ENCODE measurements at places on chromosomes 12 and 14.

DNA sequence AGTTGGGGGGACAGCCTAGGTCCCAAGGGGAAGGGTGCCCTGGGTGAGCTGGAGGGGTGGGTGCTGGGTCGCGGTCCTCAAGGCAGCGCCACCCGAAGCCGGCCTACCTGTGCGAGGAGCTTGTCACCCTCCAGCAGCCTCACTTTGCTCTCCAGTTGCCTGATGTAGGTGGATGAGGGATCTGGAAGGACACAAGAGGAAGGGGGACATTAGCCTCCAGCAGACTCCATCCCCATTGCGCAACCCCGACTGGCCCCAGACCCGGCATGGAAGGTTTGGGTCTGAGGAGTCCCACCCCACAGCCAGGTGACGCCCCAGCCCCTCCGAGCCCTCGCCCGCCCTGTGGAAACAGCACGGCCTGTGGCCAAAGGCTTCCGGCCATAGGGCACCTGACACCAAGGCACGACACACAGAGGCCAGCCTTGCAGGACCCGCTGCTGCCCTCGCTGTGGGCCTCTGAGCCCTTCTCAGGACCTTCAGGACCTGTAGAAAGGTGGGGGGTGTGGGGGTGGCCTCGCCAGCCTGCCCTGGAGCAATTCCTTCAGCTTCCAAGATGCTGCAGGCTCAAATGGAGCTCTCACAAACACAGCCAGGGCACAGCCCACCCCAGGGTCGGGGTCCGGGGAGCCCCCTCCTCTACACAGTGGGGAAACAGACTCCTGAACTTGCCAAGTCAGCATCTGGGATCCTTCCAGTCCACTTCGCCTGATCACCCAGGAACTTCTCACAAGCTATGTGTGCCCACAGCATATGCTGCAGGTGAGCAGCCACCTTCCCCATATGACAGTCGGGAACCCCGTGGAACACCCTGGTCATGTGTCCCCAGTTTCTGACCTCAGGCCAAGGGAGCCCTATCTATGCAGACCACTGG, 54.9 kb downstream of the CCNK start:
- DNase-seq = no peak

- DNase-seq = no peak
These were observed 41.2 kb upstream of the TMED10 start for GRCh38 chr14:75217508-75218206.

GRCh38 chr12:109510196-109510595, 32.8 kb downstream of the UBE3B start:
- DNase-seq = no peak

GRCh38 chr12:88035271-88035906, 6.2 kb upstream of the C12orf50 start:
- DNase-seq = peak; percentile 87

DNA sequence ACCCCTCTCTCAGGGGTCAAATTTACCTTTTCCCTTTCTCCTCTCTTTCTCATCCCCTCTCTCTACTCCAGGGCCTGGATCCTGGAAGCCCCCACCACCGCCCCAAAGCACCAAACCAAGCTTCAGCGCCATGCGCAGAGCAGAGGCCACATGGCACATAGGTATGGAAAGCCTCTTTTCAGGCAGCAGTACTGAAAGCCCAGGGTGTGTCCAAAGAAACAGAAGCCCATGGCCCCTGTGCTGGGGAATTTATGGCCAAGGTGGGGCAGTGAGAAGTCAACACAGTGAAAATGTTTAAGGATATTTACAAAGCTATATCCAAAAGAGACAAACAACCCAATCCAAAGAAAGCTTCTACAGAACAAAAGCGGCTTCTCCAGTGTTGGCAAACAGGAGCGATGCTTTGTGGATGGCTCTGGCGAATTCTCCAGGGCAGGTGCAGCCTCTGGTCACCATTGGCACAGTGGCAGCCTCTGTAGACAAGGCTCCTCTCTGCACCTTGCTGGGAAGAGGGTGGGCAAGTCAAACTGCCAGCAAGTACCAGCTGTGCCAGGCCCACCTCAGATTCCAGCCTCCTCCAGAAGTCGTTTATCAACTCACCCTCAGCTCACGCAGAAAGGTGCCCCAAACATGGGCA, 4.7 kb upstream of the CPNE6 start:
- no peak for DNase-seq

DNA sequence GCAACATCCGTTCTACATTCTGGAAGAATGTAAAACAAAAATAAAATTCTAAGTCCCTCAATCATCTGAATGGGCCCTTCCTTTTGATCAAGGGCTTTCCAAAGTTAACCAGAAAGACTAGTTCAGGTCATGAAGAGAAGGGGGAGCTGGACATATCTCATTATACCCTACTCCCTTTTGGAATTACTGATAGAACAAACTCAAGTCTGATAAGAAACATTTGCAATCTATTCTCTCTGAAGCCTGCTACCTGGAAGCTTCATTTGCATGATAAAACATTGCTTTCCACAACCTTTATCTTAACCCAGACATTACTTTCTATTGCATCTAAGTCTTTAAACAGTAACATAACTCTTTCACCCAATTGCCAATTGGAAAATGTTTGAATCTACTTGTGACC, 8.3 kb upstream of the ACSM4 start:
- no peak for DNase-seq

DNA sequence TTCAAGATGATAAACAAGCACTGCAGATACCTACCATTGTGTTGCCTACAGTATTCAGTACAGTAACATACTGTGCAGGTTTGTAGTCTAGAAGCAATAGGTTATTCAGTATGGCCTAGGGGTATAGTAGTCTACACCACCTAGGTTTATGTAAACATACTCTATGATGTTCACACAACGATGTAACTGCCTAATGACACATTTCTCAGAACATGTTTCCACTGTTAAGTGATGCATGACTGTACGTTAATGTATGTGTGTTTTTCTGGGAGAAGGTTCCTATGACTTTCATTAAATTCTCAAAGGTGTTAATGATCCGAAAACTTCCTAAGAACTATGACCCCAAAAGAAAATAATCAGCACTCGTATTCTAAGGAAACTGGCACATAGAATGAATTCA, 20.9 kb upstream of the CALM1 start:
- DNase-seq = no peak

DNA sequence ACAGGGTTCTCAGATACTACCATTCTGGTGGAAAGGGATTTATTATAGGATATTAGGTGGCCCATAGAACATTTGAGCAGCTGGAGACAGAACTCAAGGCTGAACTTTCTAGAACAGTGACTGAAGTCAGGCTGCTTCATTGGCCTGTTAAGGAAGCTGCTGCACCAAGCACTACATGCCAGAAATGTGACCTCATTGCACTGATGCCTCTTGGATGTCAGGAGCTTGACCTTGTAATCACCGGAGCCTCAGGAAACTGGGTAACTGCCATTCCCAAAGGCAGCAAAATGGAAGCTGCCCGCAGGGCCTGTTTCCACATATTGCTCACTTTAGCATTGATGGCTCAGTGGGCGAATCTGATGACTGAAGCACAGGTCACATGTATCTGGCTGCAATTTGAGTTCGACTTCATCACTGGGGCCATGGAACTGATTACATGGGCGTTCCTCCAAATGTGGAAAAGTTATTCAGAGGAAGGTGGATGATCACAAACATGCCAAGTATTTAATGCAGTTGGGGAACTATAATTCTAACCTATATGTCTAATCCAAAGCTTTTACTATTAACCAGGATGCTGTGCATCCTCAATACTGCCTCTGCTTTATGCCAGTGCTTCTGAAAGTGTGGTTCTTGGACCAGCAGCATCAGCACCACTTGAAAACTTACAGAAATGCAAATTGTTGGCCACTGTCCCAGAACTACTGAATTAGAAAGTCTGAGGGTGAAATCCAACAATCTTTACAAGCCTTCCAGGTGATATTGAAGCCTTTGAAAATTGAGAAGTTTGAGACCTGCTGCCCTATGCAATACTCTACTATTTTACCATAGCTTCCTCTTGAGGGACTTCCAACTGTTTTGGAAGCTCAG, 337.2 kb upstream of the NAV3 start:
- DNase-seq = no peak

GRCh38 chr12:49462083-49462744, 76.6 kb upstream of the KCNH3 start:
- DNase-seq = no peak

GRCh38 chr12:89064780-89065179, 287.5 kb downstream of the DUSP6 start:
- no peak for DNase-seq

DNA sequence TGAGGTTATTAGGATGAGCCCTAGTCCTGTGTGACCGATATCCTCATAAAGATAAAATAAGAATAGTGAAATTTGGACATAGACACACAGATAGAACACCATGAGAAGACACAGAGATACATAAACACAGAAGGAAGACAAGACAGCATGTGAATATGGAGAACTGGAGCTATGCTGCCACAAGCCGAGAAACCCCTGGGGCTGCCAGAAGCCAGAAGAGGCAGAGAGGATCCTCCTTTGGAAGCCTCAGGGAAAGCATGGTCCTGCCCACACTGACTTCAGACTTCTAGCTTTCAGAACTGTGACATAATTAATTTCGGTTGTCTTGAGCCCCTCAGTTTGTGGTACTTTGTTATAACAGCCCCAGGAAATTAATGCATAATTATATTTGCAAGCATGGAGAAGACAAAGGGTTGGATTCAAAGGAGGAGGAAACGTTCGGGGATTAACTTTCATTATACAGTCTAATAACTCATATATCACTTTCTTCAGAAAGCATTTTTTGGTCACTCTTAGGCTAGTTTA, 1501.8 kb upstream of the FLRT2 start:
- no peak for DNase-seq

DNA sequence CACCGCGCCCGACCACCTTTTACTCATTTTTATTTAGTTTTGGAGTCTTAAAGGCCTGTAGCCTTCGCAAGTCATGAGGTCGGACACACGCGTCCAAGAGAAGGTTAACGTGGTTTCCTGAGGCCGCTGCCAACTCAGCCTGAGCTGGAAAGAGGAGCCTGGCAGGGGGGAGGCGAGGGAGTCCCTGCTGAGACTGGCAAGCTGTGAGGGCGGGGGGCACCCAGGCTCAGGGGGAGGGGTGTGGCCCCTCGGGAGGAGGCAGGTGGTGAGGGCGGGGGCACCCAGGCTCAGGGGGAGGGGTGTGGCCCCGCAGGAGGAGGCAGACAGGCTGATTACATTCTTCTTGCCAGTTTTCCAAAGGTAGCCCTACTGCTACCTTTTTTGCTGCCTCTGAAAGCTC, 143.2 kb downstream of the PIWIL1 start:
- no peak for DNase-seq

DNA sequence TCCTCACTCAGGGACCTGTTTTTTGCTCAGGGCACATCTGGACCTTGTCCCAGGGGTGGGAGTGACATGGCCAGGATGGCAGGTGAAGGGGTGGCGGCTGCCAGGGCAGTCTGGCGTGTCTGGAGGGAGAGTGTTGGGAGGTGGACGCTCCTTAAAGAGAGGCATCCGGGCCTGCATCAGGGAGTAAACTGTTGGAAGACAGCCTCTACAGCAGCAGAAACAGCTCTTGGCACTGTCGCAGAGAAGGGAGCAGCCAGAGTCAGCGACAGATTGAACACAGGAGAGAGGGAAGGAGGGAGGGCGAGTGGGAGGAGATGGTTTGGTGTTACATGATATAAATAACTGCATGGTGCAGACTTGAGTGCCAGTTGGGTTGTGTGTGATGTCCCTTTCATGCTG, 52.8 kb downstream of the IGF1 start:
- DNase-seq = peak; percentile 65

DNA sequence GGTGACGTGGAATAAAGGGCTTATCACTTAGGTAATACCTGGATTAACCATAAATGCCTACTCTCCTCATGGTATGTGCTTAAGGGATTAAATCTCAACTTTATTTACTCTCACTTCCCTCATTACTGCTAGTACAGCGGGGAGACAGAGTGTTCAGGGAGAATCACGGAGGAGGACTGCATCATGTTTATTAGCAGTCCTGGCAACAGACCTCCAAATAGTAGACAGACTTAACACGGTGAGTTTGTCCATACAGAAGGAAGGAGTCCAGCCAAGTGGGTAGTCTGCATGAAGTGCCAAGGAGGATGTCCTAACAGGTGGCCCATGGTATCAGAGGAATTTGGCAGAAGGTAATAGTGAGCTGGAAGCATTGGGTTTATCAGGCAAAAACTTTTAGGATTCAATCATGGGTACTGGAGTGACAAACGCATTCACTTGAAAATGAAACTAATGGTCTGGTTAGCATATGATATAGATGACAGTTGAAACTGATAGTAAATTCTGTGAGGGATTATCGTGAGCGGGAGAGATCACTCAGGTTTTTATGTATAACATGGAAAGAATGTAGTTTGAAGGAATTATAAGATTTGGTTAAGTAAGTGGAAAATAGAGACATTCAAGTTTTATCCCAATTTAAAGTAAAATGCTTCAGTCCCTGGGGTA, 471.8 kb downstream of the TMEM117 start:
- DNase-seq = no peak

- DNase-seq = no peak
These were observed 10.8 kb downstream of the ITPK1 start for GRCh38 chr14:93104961-93105360.

- DNase-seq = no peak
These were observed 360.5 kb upstream of the TMPO start for GRCh38 chr12:98154850-98155249.

DNA sequence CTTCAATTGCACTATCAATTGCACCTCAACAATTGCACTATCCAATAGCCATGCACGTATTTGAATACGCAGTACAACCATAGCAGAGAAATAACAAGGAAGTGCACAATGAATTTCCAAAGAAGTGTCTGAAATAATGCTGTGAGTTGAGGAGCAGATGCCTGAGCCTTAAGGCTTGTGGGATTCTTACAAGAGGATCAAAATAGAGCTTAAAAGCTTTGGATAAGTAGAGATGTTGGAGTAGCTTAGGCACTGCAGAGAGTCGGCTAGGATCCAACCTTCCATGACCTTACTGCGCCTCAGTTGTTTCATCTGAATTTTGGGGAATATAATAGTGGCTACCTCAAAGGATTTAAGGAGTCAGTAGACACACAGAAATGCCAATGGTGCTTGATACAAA, 196.1 kb upstream of the FLRT2 start:
- DNase-seq = no peak

DNA sequence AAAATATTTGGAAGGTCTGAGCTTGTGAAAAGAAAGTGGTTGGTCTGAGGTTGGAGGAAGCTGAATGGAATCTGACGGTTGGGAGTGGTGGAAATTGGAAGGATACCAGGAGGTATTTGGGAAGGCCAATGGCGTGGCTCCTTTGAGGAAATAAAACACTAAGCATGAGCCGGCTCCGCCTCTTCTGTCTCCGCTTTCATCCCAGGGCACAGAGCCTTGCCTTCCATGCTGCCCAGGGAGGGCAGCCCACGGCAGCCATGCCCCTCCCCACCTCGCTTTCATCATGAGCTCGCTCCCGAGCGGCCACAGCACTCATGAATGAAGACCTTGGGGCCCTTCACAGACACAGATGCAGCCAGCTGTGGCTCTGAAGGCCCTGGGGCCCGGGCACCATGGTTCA, 36.2 kb downstream of the HSP90AA1 start:
- no peak for DNase-seq

GRCh38 chr14:35174342-35174741, 52.0 kb downstream of the PRORP start:
- DNase-seq = no peak

- DNase-seq = no peak
These were observed 779.0 kb upstream of the FLRT2 start for GRCh38 chr14:84750763-84751554.

- DNase-seq = no peak
These were observed 18.4 kb downstream of the PIGH start for GRCh38 chr14:67581643-67582042.

GRCh38 chr14:101855958-101856357, 94.4 kb downstream of the PPP2R5C start:
- no peak for DNase-seq
